ENCODE measurements at places on chromosomes 7 and 10. TPM values are rescaled to one million over a fixed set of nuclear protein-coding genes. Genes with fewer than 3 reads are reported as not detected.

CLIP2 gene
- total RNA-seq: 49.4 TPM

CDC14C gene
- 0.11 TPM for total RNA-seq

NAT16 gene
- not detected for total RNA-seq

NRP1 gene
- 152 TPM for total RNA-seq

SPDYE1 gene
- not detected for total RNA-seq

DNA sequence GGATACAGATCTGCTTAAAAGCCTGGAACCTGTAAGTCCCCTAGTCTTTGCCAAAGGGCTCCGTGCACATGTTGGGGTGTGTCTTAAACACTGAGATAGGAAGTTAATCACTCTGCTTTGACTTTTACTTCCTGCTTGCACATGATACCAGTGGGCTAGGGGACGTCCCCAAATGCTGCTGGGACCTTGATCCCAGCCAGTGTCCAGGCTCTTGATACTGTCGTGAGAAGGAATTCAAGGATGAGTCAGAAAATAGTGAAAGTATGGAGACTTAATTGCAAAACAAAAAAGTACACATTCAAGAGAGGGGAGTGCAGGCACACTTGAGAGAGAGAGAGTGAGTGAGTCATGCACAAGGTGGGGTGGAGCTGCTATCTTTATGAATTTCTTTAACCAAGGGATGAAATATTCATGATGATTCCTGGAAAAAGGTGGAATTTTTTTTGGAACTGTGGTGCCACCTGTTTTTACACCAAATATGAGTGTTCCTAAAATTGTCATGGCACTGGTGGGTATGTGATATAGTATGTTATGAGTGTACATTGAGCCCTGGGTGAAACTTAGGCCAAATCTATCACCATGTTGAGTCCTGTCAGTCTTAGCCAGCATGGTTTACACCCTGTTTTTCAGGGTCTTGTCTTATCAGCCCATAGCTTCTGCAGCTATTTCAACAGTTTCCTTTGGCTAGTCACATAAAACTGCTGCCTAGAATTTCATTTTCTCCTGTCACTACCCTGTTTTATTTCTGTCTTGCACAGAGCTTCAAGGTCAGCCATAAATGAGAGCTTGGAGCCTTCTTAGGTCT, 88.3 kb upstream of the CYP26C1 start:
- peak overlapping the region; percentile 30 for H3K27ac ChIP-seq
- H3K4me3 ChIP-seq: no peak overlapping the region
- H3K4me1 ChIP-seq: peaks cover 39% of the 10 kb centered on the region
- DNase-seq: peak; percentile 85

DNA sequence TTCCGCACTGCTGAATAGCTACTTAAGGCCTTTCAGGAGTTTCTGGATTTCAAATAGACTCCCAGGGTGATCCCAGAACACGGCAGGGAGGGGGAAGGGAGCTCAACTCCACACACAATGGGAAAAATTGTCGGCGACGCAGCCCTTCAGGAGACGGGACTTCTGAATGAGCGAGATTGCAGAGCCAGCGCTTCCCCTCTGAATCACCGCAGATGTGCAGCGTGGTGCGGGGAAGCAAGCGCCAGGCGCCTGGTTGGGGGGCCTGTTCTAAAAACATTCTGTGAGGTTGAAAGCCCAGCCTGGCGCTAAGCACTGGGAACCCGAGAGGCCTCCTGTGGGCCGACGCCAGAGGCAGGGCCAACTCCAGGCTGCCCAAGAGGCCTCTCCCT, 163.3 kb downstream of the MAD1L1 start:
- no peaks in the 10 kb centered on the region for H3K27me3 ChIP-seq
- no peaks in the 10 kb centered on the region for H3K4me1 ChIP-seq
- H3K36me3 ChIP-seq: no peaks in the 10 kb centered on the region
- no peak overlapping the region for H3K27ac ChIP-seq
- DNase-seq: peak; percentile 44

DNA sequence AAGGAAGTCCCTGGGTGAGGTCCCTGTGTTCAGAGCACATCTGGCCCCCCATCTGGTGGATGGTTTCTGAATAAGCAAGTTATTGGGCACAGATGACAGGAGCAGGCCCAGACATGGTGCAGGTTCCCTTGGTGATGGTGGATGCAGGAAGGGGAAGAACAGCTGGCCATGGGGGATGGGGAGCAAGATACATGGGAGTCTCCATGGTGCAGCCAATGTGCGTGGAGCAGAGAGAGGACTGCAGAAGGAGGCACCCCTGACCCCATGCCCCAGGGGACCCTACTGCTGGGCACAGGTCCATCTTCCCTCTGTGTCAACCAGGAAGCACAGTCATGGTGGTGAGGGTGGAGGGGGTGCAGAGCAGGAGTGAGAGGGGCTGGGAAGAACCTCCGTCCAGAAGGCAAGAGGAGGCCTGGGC, 43.8 kb upstream of the RABGEF1 start:
- peaks cover 16% of the 10 kb centered on the region for H3K4me1 ChIP-seq
- H3K36me3 ChIP-seq: 0 out of 2 replicates have a peak, but pooled peaks cover 3% of the 10 kb centered on the region
- H3K4me3 ChIP-seq: no peak overlapping the region
- H3K27ac ChIP-seq: peak overlapping the region; percentile 45
- peak; percentile 57 for DNase-seq

- no peak overlapping the region for H3K27ac ChIP-seq
- H3K27me3 ChIP-seq: no peaks in the 10 kb centered on the region
- no peak for DNase-seq
Observed at GRCh38 chr7:143372070-143372469, 9.1 kb upstream of the ZYX start.

DNA sequence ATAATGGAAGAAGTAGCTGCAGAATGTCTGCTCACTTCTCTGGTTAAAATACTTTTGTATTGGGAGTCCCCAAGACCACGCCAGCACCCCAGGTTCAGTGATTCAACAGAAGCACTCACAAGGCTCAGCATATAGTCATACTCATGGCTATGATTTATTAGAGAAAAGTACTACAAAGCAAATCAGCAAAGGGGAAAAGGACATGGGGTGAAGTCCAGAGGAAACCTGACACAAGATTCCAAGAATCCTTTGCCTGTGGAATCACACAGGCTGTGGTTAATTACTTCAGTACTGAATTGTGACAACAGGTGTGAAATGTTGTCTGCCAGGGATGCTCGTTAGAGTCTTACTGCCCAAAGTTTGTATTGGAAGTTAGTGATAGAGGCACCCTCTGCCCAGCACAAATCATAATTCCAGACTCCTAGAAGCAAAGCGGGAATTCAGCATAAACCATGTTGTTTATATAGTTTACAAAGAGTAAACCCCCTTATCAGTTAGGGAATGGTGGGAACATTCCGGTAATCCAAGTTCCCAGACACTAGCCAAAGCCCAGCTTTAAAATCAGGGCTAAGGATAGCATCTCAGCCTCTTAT, 79.4 kb downstream of the HYCC1 start:
- 0 out of 2 replicates have a peak, but pooled peaks cover 4% of the 10 kb centered on the region for H3K36me3 ChIP-seq
- H3K4me1 ChIP-seq: peaks cover 20% of the 10 kb centered on the region
- H3K27ac ChIP-seq: peak overlapping the region; percentile 48
- H3K27me3 ChIP-seq: no peaks in the 10 kb centered on the region
- H3K4me3 ChIP-seq: no peak overlapping the region
- peak; percentile 61 for DNase-seq

GRCh38 chr10:13559124-13559700, 27.6 kb upstream of the PRPF18 start:
- H3K4me1 ChIP-seq: no peaks in the 10 kb centered on the region
- DNase-seq: peak; percentile 0
- no peak overlapping the region for H3K4me3 ChIP-seq
- H3K27me3 ChIP-seq: no peaks in the 10 kb centered on the region
- H3K27ac ChIP-seq: no peak overlapping the region
- no peaks in the 10 kb centered on the region for H3K36me3 ChIP-seq

DNA sequence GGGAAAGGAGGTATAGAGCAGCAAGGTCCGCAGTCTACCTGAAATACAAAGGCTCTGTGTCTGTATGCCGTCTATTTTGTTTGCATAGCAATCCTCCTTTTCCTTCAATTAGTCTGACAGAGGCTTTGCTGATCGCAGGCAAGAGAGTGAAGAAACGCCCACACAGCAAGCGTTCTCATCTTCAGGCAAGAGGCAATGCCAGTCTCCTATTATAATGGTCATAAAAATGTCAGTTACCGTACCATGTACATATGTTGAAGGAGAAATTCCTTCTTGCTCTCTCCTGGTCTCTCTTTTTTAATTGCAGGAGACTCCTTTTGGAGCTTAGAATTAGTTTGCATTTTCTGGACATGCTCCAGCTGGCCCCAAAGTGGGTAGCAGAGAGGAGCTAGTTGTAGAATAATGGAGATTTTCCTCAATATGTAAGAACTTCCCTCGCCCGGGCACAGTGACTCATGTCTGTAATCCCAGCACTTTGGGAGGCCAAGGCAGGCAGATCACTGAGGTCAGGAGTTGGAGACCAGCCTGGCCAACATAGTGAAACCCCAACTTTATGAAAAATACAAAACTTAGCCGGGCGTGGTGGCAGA, 139.5 kb downstream of the PFKFB3 start:
- peak; percentile 23 for DNase-seq
- no peak overlapping the region for H3K4me3 ChIP-seq
- no peaks in the 10 kb centered on the region for H3K36me3 ChIP-seq
- no peaks in the 10 kb centered on the region for H3K27me3 ChIP-seq
- no peak overlapping the region for H3K27ac ChIP-seq

DNA sequence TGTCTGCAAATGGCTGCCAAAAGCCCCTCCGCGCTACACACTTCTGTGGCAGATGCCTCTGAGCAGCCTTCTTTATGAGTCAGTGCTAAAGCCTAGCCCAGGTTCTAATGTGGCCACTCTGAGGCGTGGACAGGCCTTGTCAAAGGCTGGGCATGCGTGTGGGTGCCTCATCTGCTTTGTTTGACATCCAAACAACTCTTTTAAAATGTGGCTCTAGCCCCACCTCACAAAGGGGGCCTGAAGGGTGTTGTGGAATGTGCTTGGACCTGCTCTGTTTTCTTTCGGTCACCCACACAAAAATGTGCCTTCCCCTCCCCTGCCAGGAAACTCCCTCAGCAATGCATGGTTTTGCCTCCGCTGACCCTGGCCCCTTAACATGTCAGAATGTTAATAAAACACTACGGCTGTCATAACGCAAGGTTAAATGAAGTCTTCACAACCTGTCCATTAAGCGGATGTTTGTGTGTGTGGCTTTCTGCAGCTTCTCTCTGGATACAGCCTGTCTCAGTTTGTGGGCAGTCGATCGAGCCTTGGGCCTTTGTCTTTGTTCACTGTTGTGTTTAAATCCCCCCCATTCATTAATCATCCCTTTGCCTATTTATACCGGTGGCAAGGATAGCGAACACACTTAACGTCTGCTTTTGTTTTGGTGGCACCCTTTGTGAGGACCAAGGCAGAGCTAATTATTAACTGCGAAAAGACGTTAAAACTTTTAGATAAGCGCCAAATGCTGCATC, 718.9 kb downstream of the LRMDA start:
- no peak overlapping the region for H3K4me3 ChIP-seq
- H3K27ac ChIP-seq: no peak overlapping the region
- no peaks in the 10 kb centered on the region for H3K36me3 ChIP-seq
- peak; percentile 5 for DNase-seq
- H3K27me3 ChIP-seq: no peaks in the 10 kb centered on the region
- H3K4me1 ChIP-seq: 0 out of 2 replicates have a peak, but pooled peaks cover 8% of the 10 kb centered on the region

- no peak for DNase-seq
- 0 out of 2 replicates have a peak, but pooled peaks cover 5% of the 10 kb centered on the region for H3K4me1 ChIP-seq
- no peaks in the 10 kb centered on the region for H3K27me3 ChIP-seq
- no peak overlapping the region for H3K4me3 ChIP-seq
Observed at GRCh38 chr7:111043561-111043960, 47.4 kb upstream of the LRRN3 start.

DNA sequence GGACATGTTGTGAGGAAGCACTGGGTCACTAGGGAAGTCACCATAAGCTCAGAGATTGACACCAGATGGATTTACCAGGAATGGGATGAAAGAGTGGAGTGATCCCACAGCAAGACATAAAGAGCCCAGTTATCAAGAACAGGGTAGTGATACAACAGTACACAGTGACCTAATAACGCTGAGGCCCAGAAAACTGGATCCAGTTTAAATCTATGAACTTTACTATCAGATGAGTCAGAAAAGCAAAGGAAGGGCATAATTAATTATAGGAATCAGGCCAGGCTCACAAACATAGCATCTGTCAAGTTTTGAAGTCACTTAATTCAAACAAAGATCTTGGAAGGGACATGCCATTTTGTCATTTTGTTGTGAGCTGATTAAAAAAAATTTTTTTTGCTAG, 73.5 kb downstream of the LRRN3 start:
- H3K27ac ChIP-seq: no peak overlapping the region
- H3K4me3 ChIP-seq: no peak overlapping the region
- no peak for DNase-seq
- no peaks in the 10 kb centered on the region for H3K27me3 ChIP-seq
- H3K36me3 ChIP-seq: no peaks in the 10 kb centered on the region
- peaks cover 8% of the 10 kb centered on the region for H3K4me1 ChIP-seq

GRCh38 chr7:132414857-132415256, 161.4 kb downstream of the PLXNA4 start:
- no peak overlapping the region for H3K4me3 ChIP-seq
- peaks cover 4% of the 10 kb centered on the region for H3K27me3 ChIP-seq
- no peak overlapping the region for H3K27ac ChIP-seq
- no peak for DNase-seq
- no peaks in the 10 kb centered on the region for H3K36me3 ChIP-seq

GRCh38 chr10:86177537-86178155, 188.9 kb downstream of the GRID1 start:
- no peaks in the 10 kb centered on the region for H3K36me3 ChIP-seq
- H3K27ac ChIP-seq: no peak overlapping the region
- H3K4me1 ChIP-seq: no peaks in the 10 kb centered on the region
- no peak overlapping the region for H3K4me3 ChIP-seq
- no peak for DNase-seq

DNA sequence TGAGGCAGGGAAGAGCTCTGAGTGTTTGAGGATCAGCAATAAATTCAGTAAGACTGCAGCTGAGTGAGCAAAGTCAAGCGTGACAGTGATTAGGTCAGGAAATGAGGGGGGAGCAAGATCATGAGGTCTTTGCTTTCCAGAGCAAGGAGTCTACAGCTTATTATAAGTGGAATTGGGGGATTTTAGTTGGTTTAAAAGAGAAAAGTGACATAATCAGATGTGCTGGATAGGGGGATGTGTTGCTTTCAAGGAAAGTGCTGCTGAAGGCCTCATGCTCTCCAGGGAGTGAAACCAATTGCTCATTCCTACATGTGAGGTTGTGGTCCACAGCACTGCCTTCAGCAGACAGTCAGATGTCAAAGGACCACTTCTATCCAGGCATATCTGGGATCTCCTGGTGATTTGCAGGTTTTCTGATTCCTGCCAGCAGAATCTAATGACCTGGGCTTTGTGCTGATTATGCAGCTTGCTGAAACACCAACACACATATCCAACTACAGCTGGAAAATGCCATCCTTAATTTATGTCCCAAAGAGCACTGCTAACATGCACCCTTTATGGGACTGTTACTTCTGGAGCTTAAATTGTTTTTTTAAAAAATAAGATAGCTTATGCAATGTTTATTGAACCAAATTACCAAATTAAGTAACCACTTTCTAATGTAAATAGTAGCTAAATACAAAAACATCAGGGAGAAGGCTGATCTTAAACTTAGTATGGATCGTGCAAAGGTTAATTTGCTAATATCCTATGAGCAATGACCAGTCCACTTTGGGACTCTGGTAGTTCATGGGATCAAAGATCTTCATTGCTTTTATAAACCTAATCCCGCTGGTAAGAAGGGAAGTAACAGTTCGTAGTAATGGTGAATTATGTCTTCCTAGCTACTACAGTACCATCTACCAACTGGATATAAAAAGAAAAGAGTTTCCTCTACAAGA, 607.6 kb downstream of the KCNMA1 start:
- H3K27me3 ChIP-seq: no peaks in the 10 kb centered on the region
- no peak for DNase-seq
- 0 out of 2 replicates have a peak, but pooled peaks cover 3% of the 10 kb centered on the region for H3K36me3 ChIP-seq
